H4 (cell line): ENCODE measurements at places on chromosomes 13 and 19.

DNA sequence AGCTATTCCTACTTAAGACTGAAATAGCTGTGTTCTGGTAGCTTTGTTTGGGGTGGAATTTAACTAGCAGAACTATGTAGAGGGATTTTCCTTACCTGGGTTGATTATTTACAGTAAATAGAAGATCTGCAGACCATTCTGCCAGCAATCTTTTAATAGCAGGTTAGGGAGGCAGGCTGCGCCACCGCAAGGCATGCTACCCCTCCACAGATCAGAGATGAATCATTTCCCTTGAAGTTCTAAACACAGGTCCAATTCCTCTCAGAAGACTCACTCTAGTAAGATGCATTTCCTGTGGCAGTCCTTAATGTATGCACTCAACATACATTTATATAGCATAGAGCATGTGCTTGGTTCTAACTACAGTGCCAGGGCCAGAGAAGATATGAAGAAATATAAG lies 109.0 kb downstream of the TNFRSF19 start:
- no peak for DNase-seq

GRCh38 chr19:390386-391206 lies 18.4 kb downstream of the C2CD4C start:
- DNase-seq: no peak

GRCh38 chr13:66565279-66565678 lies 664.9 kb downstream of the PCDH9 start:
- DNase-seq: no peak

DNA sequence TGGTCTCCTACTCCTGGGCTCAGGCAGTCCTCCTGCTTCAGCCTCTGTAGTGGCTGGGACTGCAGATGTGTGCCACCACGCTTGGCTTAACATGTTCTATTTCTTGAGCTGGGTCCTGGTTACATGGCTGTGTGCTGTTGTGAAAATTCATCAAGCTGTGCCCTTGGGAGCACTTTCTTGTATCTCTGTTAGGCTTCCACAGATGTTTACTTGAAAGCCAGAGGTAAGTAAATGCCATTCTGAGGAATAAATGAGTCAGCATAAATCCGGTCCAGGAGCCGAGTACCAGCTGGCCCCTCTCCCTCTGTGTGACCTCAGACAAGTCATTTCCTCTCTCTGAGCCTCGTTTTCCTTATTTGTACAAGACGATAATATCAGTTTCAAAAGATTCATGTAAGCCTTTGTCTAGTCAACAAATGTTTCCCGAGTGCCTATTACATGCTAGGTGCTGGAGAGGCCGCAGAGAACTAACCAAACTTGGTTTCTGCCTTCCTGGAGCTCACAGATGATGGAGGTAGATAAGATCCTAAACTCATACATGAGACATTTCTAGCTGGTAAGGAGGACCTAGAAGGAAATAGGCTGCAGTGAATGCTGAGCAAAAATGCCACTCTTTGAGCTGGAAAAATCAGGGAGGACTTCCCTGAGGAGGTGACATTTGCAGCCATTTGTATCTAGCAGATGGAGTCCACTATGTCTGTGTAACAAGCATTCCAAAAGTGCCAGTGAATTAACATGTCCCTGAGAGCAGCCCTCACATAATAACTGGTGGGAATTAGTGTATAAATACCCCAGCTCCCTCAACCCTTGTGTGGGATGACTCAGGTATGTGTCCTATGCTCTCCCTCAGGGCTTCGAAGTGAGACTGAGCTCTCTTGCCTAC lies 2.7 kb upstream of the RASAL3 start:
- peak; percentile 71 for DNase-seq

- DNase-seq: no peak
These were observed 6.7 kb downstream of the LONP1 start for GRCh38 chr19:5713228-5713627.

DNA sequence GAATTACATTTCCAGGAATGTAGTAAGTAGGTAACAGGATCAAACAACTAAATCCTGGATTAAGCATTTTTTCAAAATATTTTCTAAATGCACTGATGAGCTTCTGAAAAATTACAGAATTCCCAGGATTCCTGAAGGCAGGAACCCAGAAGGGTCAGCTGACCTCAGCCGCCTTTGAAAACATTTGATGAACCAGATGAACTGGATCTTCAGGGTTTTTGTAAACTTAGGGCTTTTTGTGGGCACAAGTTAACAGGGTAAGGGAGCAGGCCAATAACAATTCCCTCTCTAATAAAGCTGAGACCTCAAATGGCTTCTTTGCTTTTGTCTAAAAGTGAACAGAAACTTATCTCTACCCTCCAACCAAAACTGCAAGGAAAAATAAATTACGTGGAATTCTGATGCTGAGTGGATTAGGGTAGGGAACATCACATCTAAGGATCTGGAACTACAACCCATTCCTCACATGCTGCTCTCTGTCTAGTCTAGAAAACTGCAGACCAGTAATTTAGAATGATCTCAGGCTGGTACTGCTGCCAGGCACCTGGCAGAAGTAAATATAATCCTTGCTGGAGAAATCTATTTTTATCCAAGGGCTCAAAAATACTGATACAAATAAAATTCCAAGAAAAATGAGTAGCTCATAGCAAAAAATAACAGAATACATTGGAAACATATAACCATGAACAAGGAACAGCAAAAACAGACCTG lies 48.2 kb upstream of the N4BP2L1 start:
- no peak for DNase-seq

DNA sequence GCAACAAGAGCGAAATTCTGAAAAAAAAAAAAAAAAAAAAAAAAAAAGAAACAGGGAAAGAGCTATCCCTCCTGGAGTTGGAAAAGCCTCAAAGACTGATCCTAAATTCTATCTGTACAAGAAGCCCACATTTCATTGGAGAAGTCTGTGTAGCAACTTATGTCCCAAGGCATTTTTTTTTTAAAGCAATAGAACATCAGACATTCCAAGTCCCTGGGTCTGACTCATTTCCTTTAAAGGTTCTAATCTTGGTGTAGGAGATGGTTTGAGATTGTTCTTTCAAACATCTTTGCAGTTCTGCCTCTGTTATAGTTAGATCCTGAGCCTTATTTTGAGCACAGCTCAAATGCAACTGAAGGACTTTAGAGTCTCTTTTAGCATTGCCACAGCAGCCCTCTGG lies 706.5 kb upstream of the MIR17HG start:
- peak; percentile 5 for DNase-seq

GRCh38 chr19:55686311-55687050 lies 11.5 kb downstream of the EPN1 start:
- no peak for DNase-seq

- DNase-seq: no peak
These were observed 6.5 kb upstream of the GPC6 start for GRCh38 chr13:93220073-93220472.

DNA sequence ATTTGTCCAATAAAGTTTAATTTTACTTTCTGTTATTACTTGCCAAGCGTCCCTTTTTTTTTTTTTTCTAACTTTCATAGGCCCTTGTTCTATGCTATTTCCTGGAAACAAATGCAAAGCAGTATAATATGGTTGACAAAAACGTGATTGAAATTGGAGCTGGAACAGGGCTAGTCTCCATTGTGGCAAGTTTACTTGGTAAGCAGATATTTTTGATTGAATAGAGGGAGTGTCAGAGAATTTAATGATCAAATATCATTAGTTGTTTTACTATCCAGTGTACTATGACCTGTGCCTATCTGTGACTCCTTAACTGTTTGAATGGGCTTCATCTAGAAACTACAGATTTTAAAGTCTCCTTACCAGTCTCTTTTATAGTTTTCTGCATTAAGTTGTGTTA lies 46.7 kb downstream of the ERCC5 start:
- no peak for DNase-seq

DNA sequence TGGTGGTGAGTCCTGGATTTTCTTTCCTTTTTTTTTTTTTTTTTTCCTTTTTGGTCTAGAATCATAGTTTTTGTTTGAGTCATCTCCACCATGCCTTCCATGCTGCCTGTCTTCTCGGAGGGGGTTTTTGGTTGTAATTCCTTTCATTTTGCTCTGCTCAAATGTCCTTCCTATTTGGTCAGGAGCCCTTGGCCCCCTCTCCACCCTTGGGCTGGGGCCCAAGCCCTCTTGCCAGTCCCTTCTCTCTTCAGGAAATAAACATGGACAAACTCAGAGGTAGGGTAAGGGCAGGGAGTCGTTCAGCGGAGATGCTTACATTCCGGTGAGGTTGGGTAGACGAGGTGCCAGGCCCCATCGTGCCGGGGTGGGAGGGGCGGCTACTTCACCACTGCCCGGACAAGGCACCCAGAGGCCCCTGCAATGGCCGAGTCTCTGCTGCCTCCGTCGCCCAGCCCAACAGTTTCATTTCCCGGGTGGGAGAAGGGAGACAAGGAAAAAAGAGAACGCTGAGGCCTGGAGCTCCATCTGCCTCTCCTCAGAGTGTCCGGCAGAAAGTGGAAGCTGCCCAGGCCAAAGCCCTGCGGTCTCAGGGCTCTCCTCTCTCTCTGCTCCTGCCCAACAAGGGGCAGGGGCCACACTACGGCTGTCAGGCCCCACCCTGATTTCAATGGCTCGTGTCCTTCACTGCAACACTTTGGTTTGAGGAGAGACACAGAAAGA lies 12.7 kb downstream of the ZNF574 start:
- DNase-seq: peak; percentile 31

DNA sequence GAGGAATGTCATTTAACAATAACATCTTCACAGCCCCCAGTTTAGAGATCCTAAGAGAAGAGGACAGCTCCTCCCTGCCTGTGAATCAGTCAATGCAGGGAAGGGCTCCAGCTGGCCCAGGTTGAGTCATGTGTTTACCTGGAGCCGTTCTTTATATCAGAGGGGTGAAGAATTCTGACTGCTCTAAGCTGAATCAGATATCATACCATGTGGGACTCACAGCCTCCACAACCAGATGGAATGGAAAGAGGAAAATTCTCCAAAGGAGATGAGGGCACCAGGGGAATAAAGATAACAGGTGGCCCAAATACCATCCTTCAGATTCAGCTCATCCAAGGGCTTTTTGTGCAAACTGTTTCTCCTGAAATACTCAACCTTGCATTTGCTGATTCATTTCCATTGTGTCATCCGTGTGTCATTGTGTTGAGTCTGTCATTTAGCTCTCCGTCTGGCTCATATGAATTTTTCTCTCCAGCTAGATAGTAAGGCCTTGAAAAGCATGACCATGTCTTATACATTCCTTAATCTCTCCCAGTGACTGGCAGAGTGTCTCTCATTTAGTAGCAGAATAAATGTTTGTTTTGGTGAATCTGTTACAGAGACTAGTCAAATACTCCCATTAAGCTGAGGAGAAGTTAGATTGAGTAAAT lies 217.9 kb downstream of the RFC3 start:
- no peak for DNase-seq

GRCh38 chr19:42018503-42019193 lies 24.6 kb upstream of the ATP1A3 start:
- no peak for DNase-seq

GRCh38 chr13:90690458-90691080 lies 656.9 kb upstream of the MIR17HG start:
- no peak for DNase-seq

GRCh38 chr19:4640247-4641000 lies 1.1 kb downstream of the TNFAIP8L1 start:
- no peak for DNase-seq

GRCh38 chr13:35471706-35472322 lies 4.7 kb downstream of the MAB21L1 start:
- no peak for DNase-seq

DNA sequence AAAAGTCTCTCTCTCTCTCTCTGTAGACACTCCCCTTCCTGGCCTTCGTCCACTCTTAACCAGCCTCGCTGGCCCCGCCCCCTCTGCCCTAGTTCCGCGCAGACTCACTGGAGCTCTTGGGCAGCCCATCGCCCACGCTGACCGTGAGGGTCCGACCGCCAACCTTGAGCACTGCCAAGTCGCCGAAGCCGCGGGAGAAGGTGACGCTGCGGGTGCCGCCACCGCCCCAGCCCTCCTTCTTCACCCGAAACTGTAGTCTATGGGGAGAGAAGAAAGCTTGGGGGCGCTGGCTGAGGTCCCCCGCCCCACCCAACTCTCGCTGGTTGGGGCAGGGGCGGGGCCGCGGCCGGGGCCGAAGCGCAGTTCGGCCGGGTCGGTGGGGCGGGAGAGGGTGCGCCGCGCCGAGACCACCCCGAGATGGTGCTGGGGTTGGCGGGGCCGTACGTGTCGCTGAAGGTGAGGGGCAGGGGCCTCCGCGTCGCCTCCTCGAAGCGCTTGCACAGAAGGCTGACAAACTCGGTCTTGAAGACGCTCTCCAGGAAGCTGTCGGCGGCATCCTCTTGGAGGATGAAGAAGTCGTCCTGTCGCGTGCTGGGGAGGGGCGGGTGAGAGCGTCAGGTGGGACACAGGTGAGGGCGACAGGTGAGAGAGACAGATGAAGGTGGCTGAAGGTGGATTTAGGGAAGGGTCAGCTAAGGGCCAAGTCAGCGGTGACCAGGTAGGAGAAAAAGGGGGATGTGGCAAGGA lies 12.6 kb upstream of the ZNF414 start:
- DNase-seq: peak; percentile 94

DNA sequence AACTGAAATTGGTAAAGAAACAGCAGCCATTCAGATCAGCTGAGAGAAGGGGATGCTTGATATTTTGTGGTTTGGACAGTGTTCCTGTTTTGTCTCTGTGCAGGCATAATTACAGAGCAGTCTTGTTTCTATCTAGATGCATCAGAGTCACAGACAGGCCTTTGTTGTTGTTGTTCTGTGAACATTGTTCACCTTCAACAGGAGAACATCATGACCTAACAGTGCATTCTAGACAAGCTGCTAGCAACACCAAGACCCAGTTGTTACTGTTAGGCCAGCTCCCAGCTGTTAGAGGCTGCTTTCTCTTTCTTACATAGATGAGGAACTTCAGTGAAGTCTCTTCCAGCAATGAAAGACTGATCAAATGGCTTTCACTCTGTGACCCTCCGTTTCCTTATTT lies 8.5 kb upstream of the LSR start:
- DNase-seq: no peak

GRCh38 chr13:78631077-78631476 lies 27.7 kb upstream of the POU4F1 start:
- no peak for DNase-seq

- no peak for DNase-seq
These were observed 720 bp upstream of the HNRNPL start for GRCh38 chr19:38850436-38850975.

GRCh38 chr13:101686003-101686402 lies 233.5 kb downstream of the ITGBL1 start:
- DNase-seq: no peak

DNA sequence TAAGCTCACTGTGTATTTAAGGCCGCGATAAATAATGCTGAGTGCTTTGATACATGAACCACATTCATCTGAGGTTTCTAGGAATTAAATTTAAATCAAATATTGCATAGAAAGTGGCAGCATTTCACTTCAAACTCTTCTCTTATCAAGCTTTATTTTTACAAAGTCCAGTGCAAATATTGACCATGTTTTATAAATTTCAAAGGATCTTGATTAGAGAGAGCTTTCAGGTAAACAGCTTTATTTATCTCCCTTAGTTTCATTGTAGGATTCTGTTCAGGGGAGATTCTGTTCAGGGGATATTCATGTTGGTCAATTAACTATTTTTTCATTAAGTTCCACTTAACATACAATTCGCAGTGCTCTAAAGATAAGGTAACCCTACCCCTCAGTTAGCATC lies 249.7 kb upstream of the IRS2 start:
- DNase-seq: no peak
